Stimulated activated CD4-positive, alpha-beta T cell treated with anti-CD3 and anti-CD28 coated beads, Interleukin-12 subunit alpha, Interleukin-12 subunit beta, amount 100 ng/mL, for 4 hours (primary cell): ENCODE measurements at places on chromosomes 3 and 15.

- no peak for DNase-seq
Observed at GRCh38 chr3:32822609-32823498, 5.1 kb downstream of the TRIM71 start.

DNA sequence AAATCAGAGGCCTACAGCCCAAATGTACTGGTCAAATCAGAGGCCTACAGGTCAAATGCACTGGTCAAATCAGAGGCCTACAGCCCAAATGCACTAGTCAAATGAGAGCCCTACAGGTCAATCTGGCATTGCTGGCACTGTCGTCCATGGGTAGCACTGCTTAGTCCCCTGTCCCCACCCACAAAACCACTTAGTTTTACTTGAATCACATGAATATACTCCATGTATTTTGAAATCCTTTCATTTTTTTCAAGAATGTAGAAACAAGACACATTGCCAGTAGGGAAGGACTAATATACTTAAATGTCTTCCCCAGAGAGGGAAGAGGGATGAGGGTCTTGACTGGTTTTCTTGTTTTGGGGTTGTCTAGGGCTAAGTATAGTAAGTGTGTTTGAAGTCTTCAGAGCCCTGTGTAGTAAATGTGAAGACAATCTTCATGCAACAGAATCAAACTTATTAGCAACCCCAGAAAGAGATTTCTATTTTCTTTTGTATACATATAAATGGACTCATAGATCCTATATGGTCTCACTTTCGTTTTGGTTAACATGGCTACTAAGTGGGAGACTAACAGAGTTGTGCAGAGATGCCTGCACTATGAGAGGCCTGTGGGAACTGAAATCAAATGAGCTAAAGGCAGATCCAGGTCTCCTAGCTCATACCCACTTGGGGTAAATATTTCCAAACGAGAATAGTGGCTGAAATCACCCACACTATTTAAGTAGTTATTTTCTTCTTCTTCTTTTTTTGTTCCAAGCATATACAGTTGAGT lies 38.3 kb upstream of the DCUN1D1 start:
- DNase-seq, result no peak

GRCh38 chr3:71102111-71102983 lies 481.2 kb downstream of the FOXP1 start:
- DNase-seq, result no peak

- no peak for DNase-seq
Observed at GRCh38 chr3:145936971-145937370, 224.0 kb downstream of the PLOD2 start.

- no peak for DNase-seq
Observed at GRCh38 chr15:82771789-82772607, 33.9 kb downstream of the FSD2 start.

DNA sequence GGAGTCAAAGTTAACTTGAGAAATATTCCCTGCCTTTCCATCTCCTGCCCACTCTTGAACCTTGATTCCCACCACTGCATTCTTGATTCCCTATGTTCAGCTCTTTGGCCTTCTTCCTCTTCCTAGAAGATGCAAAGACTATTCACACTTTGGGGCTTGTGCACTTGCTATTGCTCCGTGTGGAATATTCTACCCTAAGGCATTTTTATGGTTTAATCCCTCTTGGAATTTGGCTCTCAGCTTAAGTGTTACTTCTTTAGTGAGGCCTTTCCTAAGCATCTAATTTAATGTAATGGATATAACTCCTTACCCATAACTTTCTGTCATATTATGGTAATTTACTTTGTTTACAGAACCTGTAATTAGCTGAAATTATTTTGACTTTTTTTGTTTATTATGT lies 318.9 kb upstream of the COL8A1 start:
- DNase-seq, result no peak

GRCh38 chr3:36135863-36136262 lies 244.4 kb upstream of the STAC start:
- no peak for DNase-seq

GRCh38 chr3:76754247-76754646 lies 285.7 kb upstream of the ROBO2 start:
- DNase-seq, result no peak

DNA sequence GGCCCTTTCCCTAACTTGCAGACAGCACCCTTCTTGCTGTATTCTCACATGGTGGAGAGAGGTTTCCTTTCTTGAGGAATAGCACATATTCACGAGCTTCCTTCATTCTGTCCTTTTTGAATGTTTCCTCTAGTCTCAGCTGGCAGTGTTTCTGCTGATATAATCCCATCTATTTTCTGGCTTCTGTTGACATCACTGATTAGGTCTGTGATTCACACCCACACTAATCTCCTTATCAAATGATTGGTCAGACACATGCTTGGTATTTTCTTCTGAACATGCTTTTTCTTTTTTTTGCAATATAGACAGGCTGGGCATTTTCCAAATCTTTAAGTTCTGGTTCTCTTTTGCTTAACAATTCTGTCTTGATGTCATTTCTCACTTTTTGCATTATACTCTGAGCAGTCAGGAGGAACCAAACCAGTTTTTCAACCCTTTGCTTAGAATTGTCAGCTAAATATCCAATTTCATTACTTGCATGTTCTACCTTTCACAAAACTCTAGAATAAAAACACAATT lies 65.4 kb downstream of the OXSM start:
- DNase-seq, result no peak

DNA sequence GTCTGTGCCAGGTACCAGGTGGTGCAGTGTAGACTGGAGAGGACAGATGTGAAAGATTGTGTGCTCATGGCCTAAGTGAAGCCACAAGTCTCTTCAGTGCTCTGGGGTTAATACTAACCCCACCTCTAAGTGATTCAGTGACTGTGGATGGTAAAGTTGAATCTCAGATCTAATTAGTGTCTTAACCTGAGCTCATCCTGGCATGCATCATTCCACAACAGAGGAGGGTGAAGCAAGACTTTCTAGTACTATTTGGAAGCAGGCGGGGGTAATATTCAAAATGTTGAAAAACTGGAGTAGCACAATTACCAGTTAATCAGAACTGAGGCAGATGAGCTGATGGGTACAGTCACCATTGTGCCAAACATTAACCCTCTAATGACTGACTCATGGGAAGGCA lies 2.8 kb upstream of the MESD start:
- no peak for DNase-seq

DNA sequence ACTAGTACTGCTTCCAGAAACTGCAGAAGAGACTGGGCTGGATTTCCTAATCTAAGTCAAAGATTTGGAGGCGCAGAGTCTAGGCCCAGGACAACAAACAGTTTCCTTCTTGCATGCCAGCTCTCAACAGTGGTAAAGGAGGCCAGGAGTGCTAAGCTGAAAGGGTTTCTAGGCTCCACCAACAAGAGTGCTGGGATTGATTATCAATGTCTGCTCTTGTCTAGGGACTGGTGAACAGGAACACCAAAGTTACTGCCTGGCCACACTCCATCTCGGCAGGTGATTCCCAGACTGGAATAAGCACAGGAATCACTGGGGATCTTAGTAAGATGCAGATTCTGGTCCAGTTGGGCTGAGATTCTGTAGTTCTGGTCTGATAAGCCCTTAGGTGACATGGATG lies 22.8 kb upstream of the FGD5 start:
- no peak for DNase-seq

DNA sequence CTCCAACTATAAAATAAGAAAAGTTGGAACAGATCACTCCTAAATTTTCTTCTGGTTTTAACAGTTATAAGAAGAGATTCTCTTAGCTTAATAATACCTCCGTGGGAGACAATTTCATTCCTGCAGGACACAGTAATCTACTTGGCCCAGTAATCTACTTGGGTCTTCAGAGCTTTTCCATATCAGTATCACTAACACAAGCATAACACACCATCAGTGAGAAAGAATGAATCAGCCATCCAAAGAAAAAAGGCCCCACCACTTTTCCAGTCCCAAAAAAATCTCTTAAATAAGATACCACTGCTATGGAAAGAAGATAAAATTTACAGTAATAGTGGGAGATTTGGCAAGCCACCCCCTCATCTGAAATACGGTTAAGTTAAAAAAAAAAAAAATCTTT lies 20.2 kb downstream of the SIN3A start:
- DNase-seq, result no peak

DNA sequence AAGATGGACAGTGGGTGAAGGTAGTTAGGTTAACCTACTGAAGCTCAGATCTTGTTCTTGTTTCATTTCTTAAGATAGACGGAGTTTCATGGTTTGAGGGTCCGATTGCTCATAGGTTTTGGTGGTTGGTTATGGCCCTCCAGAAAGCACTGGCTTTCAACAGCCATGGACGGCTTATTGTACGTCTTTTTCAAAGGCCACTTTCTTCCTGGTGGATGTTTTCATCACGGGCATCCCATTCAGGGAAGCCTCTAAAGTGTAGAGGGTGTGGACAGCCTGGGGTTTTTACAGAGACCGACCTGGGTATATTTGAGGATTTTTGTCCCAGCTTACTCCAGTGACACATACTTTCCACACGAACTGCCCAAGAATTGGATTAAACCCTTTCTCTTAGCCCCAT lies 132.7 kb upstream of the ONECUT1 start:
- DNase-seq, result no peak

- DNase-seq, result no peak
Observed at GRCh38 chr3:39284457-39284881, 4.6 kb upstream of the CX3CR1 start.

DNA sequence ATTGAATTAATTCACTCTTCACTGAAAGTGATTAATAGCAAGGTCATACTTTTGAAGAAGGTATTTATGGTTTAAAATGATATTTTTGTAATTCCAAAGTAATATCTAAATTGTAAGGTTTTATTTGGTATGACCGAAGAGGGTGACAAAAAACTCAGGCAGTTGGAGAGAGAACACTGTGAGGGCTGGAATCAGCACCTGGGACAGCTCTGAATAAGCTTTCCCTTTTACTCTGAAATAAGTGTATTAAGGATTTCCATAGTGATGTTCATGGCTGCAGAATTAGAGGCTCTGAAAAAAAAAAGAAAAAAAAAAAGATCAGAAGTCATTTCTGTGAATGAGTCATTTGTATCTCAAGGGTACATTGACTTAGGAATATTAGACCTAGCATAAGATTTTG lies 299.5 kb downstream of the IL5RA start:
- DNase-seq, result no peak

GRCh38 chr3:170697908-170698307 lies 112.0 kb upstream of the SLC7A14 start:
- DNase-seq, result no peak

DNA sequence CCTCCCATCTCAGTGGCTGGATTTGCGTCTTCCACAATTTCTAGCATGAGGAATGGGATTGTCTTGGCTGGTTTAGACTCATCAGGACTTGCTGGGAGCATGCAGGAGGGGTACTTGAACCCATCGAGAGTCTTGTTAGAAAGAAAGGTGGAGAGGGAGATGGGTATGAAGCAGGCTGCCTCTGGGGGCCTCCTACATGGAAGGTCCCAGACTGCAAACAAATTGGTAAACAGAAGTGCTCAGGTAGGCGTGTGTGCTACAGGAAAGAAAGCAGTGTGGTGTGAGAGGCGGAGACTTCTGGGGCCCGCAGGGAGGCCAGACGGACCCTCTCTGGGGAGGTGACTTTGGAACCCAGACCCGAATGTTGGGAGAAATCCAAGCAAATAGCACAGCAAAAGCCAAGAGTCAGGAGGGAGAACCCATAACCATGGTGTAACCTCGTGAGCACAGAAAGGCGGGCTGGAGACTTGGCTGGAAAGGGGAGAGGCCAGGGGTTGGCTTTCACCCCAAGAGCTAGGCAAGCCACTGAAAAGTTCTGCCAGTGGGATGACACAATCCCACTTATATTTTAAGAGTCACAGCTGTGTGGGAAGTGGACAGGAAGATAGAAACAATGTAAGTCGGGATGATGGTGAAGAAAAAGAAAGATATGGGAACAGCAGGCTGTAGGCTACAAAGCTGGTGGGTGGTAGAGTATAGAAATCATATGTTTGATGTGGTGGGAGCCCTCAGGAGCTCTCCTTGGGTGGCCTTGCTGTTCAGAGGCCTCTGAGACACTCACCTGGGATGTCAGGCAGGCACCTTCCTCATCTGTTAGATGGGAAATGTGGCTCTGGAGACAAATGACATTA lies 130.1 kb upstream of the PRR20G start:
- DNase-seq, result no peak

DNA sequence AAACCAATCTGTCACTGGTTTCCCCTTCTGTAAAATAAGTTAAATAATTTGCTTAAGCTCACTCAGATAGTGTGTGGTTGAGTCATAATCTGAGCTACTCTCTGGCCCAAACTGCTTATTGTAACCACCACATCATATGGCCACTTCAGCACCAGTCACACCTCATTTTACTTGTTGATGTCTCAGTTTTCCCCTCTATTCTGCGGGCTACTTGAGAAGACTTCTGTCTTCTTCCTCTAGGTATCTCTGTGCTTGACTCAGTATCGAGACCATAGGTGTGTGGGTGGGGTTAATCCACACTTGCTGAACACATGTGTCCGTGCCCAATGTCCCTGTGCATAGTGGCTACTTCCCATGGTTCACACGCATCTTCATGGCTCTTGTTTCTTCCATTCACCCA lies 32.9 kb downstream of the CRYGS start:
- DNase-seq, result no peak

DNA sequence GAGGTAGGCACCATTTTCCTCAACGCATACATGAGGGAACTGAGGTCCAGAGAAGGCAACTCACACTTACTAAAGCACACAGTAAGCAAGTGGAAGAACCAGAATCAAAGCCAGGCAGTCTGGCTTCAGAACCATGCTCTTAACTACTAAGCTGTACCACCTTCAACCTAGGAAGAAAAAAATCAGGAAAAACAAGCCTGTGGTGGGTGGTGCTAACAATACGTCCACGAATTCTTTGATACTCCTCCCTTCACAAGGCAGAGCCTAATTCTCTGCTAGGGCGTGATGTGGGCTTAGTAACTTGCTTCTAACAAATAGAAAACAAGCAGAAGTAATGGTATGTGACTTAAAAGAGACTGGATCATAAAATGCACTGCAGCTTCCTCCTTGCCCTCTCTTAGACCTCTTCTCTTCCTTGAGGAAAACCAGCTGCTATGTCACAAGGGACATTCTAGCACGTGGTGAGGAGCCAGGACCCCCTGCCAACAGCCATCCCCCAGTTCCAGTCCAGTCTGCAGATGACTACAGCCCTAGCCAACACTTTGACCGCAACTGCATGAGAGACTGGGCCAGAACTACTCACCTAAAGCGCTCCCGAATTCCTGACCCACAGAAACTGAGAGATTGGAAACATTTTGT lies 36.9 kb downstream of the HACD2 start:
- no peak for DNase-seq

GRCh38 chr15:55434989-55435825 lies 26.9 kb downstream of the PIERCE2 start:
- DNase-seq, result no peak

DNA sequence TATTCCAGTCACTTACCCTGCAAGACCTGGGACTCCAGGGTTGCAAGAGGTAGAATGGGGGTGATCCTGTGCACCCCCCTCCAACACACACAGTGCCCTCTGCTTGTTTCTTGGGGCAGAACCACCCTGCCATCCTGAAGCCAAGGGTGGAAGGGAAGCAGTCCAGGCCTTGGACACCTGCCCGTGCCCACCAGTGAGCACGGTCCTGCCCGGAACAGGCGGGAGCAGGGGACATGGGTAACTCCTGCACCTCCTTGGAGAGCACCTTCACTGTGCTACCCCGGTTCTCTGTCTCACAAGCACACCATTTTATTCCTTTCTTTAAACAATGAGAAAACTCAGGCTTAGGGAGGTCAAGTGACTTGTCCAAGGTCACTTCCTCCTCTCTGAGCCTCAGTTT lies 57.0 kb downstream of the SLC6A6 start:
- no peak for DNase-seq

GRCh38 chr3:25257026-25257425 lies 171.0 kb upstream of the RARB start:
- no peak for DNase-seq
